ENCODE measurements at places on chromosomes 4 and X.

DNA sequence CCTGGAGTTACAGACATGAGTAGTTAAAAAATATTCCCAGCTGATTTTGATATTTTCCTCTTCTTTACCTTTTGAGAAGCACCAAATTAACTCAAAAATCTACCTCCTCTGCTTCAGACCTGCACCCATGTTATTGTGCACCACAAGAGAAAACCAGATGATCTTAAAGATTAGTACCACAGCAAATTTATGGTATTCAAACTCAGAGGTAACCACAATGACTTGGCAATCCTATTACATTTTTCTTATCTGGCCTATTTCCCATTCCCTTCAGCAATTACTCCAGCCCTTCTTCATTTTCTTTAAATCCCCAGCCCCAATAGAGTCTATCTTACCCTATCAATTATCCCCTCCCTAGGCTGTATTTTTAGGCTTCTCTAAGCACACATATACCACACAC lies 535.1 kb downstream of the FAT4 start:
- DNase-seq: no peak

GRCh38 chrX:98380106-98380505 lies 1496.4 kb downstream of the RPA4 start:
- no peak for DNase-seq

- DNase-seq: no peak
Observed at GRCh38 chr4:26106776-26107175, 192.8 kb downstream of the SMIM20 start.

GRCh38 chr4:64617800-64618199 lies 208.6 kb upstream of the TECRL start:
- DNase-seq: no peak

All from activated CD8-positive, alpha-beta memory T cell treated with anti-CD3 and anti-CD28 coated beads for 4 hours (primary cell).